Activated CD4-positive, alpha-beta T cell treated with anti-CD3 and anti-CD28 coated beads for 36 hours (primary cell): ENCODE measurements at places on chromosomes 12 and 14.

DNA sequence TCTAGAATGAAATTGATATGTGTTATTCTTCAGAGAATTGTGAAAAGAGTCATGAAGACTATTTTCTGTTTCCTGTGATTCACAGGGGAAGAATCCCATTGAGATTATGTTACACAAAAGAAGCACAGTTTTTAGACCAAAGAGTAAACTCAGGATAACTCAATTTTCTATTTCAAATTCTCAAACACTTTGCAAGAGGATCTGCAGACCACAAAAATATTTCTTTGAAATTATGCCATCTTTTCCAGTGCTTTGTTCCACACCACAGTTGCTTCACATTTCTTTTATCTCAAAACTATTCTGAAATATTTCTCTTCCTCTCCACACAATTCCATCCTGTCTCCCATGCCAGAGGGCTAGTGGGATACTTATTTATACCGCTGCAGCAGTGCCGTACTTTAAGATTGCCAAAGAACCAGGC, 188.9 kb upstream of the FOXG1 start:
- no peak for DNase-seq

- DNase-seq, result peak; percentile 71
These were observed at the start of gene BCAT1 for GRCh38 chr12:24948757-24949722. Gene BCAT1 (minus strand): TSS chr12:24949101. CDS start chr12:24948932, 169 bp downstream.

DNA sequence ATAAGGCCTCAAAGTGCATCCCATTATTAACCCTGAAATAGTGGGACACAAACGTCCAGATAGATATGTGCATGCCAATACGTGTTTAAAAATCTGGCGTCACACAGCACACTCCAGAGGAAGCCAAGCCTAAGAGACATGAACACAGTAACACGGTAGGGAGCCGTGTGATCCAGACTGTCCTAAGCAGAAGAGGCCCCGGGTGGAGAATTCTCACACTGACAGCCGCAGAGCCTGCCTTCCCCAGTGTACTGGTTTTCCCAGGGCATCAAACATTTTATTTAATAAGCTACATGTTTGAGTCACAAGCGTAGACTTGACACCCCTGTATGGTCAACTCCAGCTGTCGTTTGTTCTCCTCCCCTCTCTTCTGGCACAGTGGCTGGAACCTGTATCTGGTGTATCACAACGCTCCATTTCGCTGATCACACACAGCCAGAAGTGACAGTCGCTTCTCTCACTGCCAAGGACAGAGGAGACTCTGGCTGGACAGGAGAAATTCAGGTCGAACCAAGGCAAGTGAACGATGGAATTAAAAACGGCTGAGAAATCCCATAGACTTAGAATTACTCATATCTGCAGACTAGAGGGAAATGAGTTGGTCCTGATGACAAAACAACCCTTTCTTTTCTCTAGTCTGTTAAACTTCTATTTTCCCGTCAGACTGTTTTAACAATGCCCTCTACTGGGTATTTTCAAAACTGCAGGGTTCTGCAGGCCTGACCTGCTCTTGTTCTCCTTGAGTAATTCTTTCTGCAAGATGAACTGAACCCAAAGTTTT, 359.9 kb downstream of the RGS6 start:
- DNase-seq, result peak; percentile 18

- DNase-seq, result peak; percentile 93
These were observed 7.7 kb downstream of the UBC start for GRCh38 chr12:124906606-124907261.

DNA sequence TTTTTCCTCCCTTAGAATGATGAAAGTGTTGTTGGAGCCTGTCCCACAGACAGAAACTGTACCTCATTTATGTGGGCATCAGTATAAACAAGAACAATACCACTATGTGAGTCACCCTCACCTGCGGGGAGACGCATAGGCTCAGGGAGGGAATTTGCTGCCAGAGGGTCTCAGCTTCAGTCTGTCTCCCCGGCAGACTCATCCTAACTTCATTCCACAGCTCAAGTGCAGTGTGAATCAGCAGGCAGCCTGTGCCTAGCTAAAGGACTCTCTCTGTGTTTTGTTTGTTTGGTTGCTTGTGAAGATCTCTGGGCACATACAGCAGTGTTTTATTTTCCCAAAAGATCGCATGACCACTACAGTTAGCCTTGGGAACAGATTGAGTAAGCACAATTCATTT, 98.9 kb downstream of the PRKCH start:
- DNase-seq, result peak; percentile 44

GRCh38 chr12:91766454-91766853, 379.2 kb downstream of the BTG1 start:
- no peak for DNase-seq

GRCh38 chr12:56614627-56615026, 15.5 kb downstream of the BAZ2A start:
- no peak for DNase-seq

- no peak for DNase-seq
These were observed 383.8 kb downstream of the NOVA1 start for GRCh38 chr14:26213846-26214575.

DNA sequence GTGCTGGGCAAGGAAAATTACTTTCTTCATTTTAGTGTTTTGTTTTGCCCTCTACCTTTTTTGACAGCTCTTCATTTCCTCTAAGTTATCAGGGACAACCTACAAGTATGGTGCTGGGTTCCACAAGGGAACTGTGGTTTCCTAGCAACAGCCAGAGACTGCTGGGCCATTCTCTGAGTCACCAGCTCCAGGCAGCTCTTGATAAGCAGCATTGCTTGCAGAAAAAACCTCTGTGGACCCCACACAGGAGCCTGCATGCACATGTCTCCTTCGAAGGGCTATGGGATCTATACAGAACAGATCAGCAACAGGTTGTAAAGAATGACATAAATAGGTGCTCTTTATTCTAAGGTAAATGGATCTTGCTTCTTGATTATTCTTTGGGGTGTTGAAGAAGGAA, 81.0 kb upstream of the CCDC196 start:
- no peak for DNase-seq

DNA sequence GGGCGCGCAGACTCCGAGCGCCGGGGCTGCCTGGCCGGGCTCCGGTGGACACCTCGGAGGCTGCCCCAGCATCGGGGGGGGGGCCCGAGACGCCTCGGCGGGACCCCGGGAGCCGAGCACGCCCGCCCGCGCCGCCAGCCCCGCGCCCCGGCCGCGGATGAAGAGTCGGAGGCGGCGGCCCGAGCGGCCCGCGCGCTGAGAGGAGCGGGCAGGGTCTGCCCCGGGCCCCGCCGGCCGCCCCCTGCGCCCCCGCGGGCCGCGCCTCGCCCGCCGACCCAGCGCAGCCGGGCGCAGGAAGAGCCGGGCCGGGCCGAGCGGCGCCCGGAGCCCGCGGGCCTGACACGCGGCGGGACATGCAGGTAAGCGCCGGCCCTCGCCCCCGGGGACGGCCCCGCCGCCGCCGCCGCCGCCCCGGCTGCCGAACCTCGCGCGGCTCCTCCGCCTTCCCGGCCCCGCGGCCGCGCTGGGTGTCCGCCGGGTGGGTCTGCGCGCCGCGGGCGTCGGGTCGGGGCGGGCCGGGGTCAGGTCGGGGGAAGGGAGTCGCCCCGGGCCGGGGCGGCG, 63.7 kb downstream of the FBXL14 start:
- DNase-seq, result no peak

DNA sequence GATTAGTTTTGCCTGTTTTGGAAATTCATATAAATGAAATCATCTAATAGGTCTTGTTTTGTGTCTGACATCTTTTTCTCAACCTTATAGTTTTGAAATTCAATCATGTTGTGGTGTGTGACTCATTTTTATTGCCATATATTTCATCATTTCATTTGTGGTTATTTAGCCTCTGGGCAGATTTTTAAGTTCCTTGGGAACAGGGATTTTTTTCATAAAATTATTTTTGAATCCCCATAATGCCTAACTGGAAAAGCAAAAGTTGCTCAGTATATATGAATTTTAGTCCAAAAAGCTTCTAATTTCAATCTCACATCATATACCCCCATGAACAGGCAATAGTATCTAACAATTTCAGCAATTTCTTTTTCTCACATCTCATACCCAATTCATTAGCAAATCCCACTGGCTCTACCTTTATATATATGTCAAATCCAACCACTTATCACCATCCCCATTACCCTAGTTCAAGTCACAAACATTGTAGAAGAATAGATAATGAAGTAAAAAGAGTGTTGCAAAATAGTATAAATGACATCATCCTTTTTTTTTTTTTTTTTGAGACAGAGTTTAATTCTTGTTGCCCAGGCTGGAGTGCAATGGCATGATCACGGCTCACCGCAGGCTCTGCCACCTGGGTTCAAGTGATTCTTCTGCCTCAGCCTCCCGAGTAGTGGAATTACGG, 2.6 kb upstream of the OR6J1 start:
- no peak for DNase-seq

- peak; percentile 7 for DNase-seq
These were observed 21.7 kb downstream of the AICDA start for GRCh38 chr12:8590842-8591545.

DNA sequence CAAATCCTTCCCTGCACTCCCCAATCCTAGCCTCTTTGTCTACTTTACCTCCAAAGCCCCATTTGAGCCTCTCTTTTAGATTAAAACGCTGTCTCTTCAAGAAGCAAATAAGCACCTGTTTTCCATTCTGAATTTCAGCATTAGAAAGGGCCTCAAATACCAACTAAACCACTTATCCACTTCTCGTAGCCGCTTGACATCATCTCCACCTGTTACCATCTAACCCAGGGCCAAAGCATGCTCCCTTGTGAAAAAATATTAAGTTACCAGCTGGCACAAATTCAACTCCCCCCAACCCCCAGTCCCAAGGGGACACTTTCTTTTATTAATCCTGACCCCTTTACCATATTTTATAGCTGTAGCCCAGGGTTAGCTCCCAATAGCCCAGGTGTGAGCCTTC, 43.1 kb downstream of the GPHB5 start:
- DNase-seq, result no peak

DNA sequence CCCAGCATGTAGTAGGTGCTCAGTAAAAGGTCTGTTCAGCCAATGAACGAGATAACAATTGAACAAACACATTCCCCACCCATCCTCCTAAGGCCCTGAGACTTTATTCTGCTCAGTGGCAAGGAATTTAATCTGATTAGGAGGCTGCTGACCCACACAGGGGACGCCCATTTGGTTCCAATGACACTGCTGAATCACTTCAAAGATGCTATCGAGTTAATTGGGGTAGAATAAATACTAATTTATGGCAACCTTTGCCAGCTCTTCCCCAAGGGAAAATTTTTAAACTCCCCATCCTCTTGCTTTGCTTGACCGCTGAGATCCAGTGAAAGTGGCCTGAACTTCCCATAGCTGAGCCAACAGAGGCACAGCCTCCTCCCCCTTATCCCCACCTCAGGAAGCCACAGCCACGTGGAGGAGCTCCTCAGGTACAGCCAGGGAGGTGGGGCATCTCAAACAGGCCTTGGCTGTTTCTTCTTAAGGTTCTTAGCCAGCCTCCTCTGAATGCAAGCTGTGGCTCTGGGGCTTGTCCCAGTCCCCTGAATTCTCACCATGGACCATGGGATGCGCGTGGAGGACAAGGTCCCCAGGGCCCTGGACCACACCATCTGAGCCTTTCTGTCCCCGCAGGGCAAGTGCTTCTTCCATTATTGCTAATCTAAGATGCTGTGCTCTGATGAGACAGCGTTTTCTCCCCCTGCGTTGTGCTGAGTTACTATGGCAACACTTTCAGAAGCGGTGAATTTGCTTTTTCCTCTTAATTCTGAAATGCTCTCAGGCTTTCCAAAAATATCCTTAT, 26.7 kb downstream of the C14orf132 start:
- DNase-seq, result no peak

- DNase-seq, result no peak
These were observed 46.0 kb downstream of the ITPR2 start for GRCh38 chr12:26786865-26787514.

DNA sequence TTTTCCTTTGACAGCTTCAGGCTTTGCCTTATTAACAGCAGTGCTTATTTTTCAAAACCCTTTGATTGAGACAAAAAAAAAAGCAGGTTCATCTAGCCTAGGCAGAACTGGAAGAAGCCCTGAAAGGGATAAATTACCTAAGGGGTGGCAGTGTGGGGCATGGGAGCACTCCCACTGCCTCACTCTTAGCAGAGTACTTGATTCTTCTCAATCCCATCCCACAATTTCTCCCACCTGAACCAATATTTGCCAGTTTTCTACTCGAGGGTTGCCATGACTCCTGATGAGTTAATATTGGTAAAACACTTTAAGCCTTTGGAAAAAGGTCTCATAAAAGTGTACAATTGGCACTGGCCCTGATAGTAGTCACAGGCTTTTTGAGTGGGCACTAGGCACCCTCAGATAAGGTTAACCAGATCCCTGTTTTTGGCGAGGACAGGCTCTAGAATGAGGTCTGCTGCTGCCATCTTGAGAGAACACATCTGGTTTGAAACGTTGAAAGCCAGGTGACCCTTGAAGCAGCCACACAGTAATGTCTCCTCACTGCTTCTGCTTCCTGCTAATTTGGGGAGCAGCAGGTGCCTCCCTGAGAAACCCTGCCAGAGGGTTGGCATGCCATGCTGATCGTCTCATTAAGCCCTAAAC, 320.0 kb downstream of the RAD51B start:
- DNase-seq, result no peak

DNA sequence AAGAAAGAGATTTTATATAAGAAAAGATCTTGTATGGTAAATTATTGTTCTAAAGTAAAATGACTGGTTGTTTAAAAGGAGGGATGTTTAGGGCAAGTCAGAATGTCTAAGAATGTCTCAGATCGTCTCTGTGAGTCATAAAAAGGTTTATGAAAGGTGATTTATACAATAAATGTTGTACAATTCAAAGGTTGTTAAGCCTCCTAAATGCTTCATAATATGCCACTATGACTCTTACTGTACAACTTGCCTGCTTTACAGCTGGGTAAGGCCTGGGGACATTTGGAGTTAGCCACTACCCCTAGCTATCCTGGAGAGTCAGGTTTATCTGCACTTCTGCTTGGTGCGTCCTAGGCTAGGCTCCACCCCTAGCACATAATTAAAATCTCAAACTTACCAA, 927.4 kb downstream of the FSCB start:
- DNase-seq, result no peak

GRCh38 chr12:132622437-132623071, 4.0 kb downstream of the P2RX2 start:
- DNase-seq, result peak; percentile 38

DNA sequence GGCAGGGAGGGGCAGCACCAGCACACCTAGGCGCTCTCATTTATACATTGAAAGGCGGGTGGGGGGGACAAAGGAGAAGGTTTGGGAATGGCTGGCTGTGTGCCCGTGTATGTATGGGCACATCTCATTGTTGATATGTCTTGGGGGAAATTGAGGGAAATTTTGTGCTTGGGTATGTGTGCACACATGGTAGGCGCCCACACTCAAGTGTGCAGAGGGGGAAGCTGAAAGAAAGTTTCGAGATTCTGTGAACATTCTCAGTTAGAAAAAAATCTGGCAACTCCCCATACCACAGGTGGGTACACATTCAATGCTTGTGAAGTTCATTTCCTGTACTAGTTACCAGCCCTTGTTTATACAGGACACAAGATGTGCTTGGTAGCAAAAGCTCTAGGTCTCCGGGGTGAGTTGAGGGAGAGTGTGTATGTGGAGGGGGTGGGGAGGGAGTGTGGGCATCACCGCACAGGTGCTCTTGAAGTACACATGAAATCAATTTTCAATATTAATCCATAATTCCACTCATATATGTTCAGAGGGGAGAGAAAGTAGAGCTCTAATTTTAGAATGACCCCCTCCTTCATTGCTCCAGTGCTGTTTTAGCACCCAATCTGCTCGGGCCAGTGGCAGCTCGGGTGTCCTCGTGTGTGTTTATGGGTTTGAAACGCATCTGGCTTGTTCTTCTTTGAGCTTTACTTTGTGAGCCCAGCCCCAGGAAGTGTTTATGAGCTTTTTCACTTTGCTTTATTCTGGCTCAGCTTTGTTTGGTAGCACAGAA, 286.0 kb downstream of the ZFP36L1 start:
- DNase-seq, result peak; percentile 34

- no peak for DNase-seq
These were observed 5.6 kb upstream of the ALDH2 start for GRCh38 chr12:111761099-111761498.

GRCh38 chr14:101591121-101591520, 29.8 kb downstream of the DIO3 start:
- no peak for DNase-seq
